ENCODE measurements at places on chromosomes 12 and 14. TPM values are rescaled to one million over a fixed set of nuclear protein-coding genes. Genes with fewer than 3 reads are reported as not detected.
A peak's percentile ranks its signal among the peaks of the same experiment; 100 is the strongest.

DNA sequence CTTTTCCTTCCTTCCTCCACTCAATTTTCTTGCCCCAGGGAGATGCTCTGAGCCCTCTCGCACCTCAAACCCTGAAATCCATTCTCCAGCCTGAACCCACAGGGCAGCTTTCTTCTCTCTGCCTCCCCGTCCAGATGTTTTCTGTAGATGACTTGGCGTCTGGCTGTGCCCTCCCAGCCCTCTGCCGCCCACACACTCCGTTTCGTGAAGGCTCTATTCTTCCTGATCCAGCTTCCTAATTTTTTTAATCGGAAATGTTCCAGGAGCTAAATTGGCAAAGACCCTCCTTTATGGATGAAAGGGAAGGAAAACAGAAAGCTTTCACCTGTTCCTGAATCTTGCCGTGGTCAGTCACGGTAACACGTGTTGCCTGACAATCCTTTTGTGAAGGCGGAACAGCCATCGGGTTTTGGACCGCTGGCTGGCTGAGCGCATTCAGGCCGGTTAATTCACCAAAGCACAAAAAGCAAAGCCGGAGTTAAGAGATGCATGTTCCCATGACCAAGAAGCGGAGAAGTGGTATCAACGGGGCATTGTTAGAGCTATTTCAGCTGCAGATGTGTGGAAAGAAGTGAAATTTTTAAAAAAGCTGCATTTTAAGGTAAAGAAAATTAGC lies 70.2 kb upstream of the FBRSL1 start:
- H3K27me3 ChIP-seq = no peaks in the 10 kb centered on the region
- DNase-seq = no peak
- H3K4me1 ChIP-seq = peaks cover 2% of the 10 kb centered on the region

DNA sequence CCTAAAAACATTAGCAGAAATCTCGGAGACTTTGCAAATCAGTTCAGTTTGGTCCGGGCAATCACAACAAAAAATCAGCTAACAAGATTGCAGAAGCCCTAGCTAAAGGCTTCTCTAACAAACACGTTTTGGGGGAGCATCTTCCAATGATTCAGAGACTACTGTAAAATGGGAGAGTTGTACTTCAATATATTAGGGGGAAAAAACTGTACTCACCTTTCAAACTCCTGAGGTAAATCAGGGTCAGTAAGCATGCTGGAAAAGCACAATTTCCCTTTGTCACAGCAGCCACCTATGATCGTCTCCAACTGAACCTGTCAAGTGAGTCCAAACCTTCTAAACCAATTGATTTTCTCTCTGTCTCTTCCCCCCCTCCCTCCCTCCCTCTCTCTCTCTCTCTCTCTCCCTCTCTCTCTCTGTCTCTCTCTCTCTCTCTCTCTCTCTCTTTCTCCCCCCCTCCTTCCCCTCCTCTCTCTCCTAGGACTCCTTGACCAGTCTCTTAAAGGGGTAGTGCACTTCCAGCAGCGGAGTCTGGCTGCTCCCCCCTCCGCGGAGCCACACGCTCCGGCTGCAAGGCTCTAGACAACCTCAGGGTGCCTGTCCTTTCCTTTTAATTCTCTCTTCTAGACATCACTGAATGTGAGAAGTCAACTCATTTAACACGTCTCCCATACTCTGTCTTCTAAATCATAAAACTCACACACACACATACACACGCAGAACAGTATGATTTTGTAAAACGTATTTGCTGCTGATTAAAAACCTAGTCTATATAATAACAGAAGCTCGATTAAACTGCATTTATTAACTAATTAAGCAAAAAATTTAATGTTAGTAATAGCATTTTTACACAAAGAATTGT lies at the start of gene SOX5:
TSS of gene SOX5 (minus strand) at position 323 of the 862 bp plus-strand sequence. CDS start at position 254, 69 bp downstream.
- H3K4me3 ChIP-seq = no peak within 1 kb of the TSS
- no peaks in the 10 kb centered on the region for H3K27me3 ChIP-seq
- H3K4me1 ChIP-seq = no peaks in the 10 kb centered on the region
- no peaks in the 10 kb centered on the region for H3K36me3 ChIP-seq
- no peak for DNase-seq
- H3K27ac ChIP-seq = no peak within 1 kb of the TSS

The SAMD4A gene
- 4.9 TPM for total RNA-seq

The CLEC4D gene
- not detected for total RNA-seq

- H3K36me3 ChIP-seq = peaks cover 49% of the 10 kb centered on the region
- no peak overlapping the region for H3K4me3 ChIP-seq
- no peaks in the 10 kb centered on the region for H3K27me3 ChIP-seq
- H3K27ac ChIP-seq = peak overlapping the region; percentile 64
These were observed 252.6 kb downstream of the FOXN3 start for GRCh38 chr14:89164168-89165073.

The RND1 gene
- 3.2 TPM for total RNA-seq

- H3K36me3 ChIP-seq = no peaks in the 10 kb centered on the region
- no peaks in the 10 kb centered on the region for H3K27me3 ChIP-seq
- peak; percentile 20 for DNase-seq
- no peaks in the 10 kb centered on the region for H3K4me1 ChIP-seq
- no peak overlapping the region for H3K4me3 ChIP-seq
- no peak overlapping the region for H3K27ac ChIP-seq
These were observed 691.8 kb downstream of the BCL11B start for GRCh38 chr14:98580131-98580678.

GRCh38 chr12:93198086-93198485 lies 179.6 kb upstream of the NUDT4 start:
- peaks cover 5% of the 10 kb centered on the region for H3K27me3 ChIP-seq
- H3K36me3 ChIP-seq = no peaks in the 10 kb centered on the region
- no peak overlapping the region for H3K4me3 ChIP-seq

DNA sequence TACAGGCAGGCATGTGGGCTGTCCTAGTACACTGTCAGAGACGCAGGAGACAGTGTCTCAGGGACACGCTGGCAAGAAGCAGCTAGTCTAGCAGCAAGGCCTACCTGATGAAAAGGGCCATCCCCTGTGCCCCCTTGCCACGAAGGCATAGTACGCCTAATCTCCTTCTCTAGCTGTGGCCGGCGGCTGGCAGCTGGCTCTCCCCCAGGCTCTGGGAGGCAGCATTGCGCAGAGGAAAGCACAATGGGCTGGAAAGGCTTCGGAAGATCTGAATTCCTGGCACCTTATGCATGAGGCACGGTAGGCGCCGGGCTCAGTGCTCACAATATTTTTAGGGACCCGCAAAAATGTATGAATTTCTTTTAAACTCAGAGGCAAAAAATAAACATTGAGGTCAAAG lies 16.0 kb upstream of the PLEKHH1 start:
- no peak for DNase-seq
- peaks cover 24% of the 10 kb centered on the region for H3K4me1 ChIP-seq
- peaks cover 4% of the 10 kb centered on the region for H3K27me3 ChIP-seq
- H3K27ac ChIP-seq = no peak overlapping the region
- no peak overlapping the region for H3K4me3 ChIP-seq

GRCh38 chr14:34300882-34301734 lies 160.9 kb downstream of the SPTSSA start:
- H3K27me3 ChIP-seq = peaks cover 7% of the 10 kb centered on the region
- no peaks in the 10 kb centered on the region for H3K4me1 ChIP-seq
- no peak overlapping the region for H3K4me3 ChIP-seq
- no peaks in the 10 kb centered on the region for H3K36me3 ChIP-seq

DNA sequence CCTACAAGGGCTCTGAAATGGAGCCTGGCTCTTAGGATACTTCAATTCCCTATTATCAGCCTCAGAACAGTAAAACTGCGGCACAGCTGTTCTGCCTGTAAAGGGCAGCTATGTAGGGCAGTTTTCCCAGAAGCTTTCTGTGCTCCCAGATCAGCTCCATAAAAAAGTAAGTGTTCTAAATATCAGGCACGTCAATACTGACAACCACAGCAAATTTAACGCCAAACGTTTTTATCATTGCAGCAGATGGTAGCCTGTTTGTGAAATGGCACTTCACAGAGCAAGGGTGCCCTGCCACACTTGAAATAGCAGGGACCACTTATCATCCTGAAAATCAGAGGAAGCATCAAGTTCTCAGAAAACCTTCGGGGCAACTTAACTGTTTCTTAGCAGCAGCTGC lies 54.8 kb upstream of the PTHLH start:
- H3K27ac ChIP-seq = no peak overlapping the region
- DNase-seq = no peak
- no peaks in the 10 kb centered on the region for H3K36me3 ChIP-seq
- H3K27me3 ChIP-seq = peaks cover 7% of the 10 kb centered on the region
- no peaks in the 10 kb centered on the region for H3K4me1 ChIP-seq

DNA sequence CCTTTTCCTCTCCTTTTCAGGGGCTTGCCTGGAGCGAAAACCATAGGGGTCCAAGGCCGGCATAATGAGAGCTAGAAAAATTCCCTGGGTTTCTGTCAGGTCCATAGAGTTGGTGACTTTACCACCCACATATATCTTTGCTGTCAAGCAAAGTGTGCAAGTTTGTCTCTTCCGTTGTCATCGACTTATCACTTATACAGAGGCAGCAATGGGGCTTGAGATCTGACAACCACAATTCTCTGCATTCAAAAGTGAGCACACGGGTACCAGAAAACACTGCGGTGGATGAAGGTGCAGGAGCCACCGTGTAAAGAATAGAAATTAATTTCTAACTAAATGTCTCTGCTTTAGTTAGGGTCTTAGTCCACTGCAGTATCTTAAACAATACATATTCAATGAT lies 162.3 kb downstream of the DAD1 start:
- no peak overlapping the region for H3K27ac ChIP-seq
- H3K36me3 ChIP-seq = no peaks in the 10 kb centered on the region
- DNase-seq = no peak
- H3K4me1 ChIP-seq = no peaks in the 10 kb centered on the region
- H3K4me3 ChIP-seq = no peak overlapping the region
- no peaks in the 10 kb centered on the region for H3K27me3 ChIP-seq

The OVCH1 gene
- total RNA-seq = not detected

GRCh38 chr12:23831739-23832138 lies 117.7 kb downstream of the SOX5 start:
- no peaks in the 10 kb centered on the region for H3K4me1 ChIP-seq
- no peak overlapping the region for H3K27ac ChIP-seq
- DNase-seq = no peak
- H3K27me3 ChIP-seq = no peaks in the 10 kb centered on the region
- no peak overlapping the region for H3K4me3 ChIP-seq

The TAS2R50 gene
- 0.63 TPM for total RNA-seq
